ENCODE measurements at places on chromosomes 6 and 20.
A peak's percentile ranks its signal among the peaks of the same experiment; 100 is the strongest.

DNA sequence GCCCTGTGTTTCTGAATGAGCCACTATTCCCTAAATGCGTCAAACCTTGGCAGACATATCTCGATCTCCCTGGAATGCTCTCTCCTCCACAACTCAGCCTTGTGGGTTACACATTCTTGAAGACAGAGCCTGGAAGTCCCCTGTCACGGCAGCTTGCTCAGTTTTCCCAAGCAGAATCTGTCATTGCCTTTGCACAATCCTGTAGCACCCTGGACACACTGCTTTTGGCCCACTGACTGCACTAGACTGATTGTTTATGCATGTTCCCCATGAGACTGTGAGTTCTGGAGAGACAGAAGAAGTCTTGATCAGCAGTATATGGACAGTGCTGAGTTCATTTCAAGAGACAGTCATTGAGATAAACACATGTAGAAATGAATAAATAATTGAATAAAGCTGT, 406.7 kb downstream of the CD83 start:
- DNase-seq: no peak

GRCh38 chr6:46184114-46184513, 13.3 kb upstream of the ENPP5 start:
- DNase-seq: peak; percentile 65

DNA sequence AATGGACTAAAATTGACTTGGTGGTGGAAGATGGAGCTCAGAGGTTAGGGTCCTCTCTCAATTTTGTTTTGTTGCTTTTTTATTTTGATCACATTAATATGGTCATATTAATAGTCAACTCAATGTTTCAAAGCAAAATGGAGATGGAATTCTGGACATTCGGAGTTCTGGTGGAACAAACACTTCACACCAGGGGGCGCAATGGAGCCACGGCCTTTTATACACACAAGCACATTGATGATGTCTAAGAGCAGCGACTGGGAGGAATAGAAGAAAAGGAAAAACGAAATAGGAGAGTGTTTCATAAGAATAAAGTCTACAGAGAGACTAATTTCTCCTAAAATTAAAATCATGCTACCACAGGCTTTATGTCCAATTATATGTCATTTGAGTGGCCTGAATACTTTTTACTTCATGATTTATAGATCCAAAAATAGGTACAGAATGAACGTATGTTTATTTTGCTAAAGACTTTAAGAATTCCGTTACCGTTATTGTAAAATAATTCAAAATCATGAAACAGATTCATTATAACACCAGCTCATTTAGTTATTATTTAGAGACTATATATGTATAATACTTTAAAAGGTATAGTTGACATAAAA, 197.6 kb upstream of the SASH1 start:
- DNase-seq: peak; percentile 90

DNA sequence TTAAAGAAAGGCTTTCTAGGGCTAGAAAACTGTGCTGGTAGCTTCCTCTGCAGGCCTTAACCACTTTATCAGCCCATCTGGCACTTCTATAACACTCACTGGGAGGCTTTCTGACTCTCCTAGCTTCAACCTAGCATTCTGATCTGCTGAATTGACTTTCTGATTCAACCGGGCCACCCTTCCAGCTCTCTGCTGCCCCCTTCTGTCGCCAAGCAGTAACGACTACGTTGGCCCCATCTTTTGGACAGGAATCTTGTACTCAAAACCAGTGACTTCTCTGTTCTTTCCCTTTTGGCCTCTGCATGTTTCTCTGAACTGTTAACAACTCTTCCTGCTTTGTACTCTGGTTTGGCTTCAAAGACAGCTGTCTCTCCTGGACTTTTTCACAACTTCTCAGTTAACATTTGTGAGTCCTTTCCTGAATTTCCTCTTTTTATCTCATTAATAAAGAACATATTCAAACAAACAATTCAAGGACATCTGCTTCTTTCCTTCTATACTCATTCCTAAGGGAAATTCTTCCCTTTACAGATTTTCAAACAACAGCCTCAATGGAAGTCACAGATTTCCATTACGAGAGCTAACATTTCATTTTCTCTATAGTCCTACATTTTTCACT, 43.9 kb upstream of the FAM135A start:
- peak; percentile 73 for DNase-seq

DNA sequence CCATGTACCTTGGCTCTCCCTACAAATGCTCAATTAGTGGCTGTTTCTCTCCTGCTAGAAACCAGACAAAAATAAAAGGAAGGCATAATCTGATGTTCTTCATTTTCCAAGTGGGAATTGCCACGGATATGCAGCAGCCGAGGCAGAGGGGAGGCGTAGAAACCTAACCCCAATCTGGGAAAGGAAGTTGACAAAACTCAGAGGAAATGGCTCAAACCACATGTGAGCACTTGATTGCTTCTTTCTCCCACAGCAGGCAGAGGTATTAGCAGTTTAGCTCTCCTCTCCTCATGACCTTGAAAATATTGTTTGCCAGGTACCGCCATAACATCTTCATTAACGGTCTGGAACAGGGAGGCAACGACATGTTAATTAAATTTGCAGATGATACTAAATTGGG, 3.8 kb upstream of the MLN start:
- DNase-seq: no peak

DNA sequence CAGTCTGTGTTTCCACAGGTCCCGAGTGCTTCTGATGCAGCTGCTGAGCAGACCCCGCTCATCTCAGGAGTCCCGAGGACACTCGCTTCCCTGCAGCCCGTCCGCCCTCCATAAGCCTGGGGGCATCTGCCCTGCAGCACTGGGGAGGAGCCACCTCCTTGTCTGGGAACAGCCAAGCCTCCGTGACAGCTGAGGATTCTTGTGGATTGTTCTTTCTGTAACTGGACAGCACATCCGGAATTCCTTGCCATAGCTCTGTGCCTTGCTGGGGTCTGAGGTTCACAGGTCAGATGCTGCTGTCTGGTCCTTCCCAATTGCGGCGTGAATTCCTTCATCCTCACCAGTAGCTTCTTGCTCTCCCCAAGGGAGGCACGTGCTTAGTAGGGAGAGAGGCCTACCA, 38.4 kb upstream of the FNDC1 start:
- no peak for DNase-seq

- DNase-seq: no peak
These were observed 55.1 kb downstream of the MYLK4 start for GRCh38 chr6:2695454-2696095.

DNA sequence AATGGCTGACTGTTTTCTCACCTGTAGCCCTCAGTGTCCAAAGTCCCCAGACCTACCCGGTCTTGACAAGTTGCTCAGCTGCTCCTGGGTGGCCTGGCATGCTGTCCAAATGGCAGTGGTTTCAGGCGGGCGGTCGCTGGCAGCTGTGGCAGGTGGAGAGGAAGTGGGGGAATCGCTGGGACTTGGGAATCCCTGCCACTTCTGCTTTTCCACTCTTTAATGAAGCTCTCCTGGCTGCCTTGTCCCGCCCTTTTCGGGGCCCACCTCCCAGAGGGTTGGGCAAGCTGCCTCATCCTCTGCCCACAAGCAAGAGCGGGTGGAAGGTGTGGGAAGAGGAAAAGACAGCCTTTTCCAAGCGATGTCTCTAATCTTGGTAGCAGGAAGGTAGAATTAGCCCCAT, at the start of gene OCSTAMP:
TSS of gene OCSTAMP (minus strand) at position 194 of the 400 bp plus-strand sequence. CDS start at position 100, 94 bp downstream.
- DNase-seq: no peak

DNA sequence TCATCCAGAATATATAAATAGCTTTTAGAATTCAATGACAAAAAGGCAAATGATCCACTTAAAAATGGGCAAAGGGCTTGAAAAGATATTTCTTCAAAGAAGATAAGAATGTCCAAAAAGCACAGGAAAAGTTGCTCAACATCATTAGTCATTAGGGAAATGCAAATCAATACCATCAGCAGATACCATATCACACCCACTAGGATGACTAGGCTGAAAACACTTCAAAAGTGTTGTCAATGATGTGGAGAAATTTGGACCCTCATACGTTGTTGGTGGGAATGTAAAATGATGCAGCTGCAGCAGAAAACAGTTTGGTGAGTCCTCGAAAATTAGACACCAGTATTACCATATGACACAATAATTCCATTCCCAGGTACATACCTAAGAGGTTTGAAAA, 303.6 kb upstream of the SLC35B3 start:
- DNase-seq: no peak

- DNase-seq: no peak
These were observed 57.3 kb upstream of the CST7 start for GRCh38 chr20:24891546-24892393.

- no peak for DNase-seq
These were observed 77.9 kb downstream of the TNFAIP3 start for GRCh38 chr6:137944793-137945498.

- no peak for DNase-seq
These were observed 291.8 kb downstream of the LRFN2 start for GRCh38 chr6:40295251-40295950.

- DNase-seq: no peak
These were observed 40.7 kb upstream of the FOXQ1 start for GRCh38 chr6:1271071-1271763.

DNA sequence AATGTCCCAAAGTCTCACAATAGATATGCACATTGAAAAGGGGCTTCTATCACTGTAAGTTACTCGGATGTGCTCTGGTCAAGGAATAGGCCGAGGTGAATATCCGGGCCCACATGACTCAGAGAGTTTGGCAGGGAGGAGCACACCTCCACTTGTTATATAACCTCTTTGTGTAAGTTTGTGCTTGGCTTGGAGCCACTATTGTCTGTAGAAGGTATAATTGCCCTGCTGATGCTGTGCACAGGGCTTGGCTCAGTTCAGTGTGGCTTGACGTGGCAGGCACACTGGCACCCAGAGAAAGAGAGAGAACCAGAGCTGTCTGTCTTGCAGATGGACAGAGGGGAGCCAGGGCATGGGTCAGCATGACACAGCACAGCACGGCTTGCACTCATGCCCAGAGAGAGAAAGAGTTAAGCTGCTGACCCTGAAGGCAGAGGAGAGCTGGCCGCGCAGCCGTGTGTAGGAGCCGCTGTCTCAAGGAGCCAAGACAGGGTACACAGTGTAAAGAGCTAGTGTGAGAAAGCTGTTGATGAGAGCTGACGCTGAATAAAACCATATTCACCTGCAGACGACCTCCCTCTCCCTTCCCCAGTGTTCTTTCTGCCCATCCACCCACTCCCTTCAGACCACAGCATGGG, 482.5 kb downstream of the C6orf118 start:
- DNase-seq: peak; percentile 7

- DNase-seq: no peak
These were observed 207.5 kb downstream of the FOXC1 start for GRCh38 chr6:1817033-1817761.
